Naive B cell (primary cell): ENCODE measurements at places on chromosomes 16 and 17.

GRCh38 chr16:72769876-72770275 is 278.1 kb downstream of the ZFHX3 start:
- no peak for DNase-seq

GRCh38 chr17:67868176-67868575 is 42.9 kb downstream of the BPTF start:
- no peak for DNase-seq

DNA sequence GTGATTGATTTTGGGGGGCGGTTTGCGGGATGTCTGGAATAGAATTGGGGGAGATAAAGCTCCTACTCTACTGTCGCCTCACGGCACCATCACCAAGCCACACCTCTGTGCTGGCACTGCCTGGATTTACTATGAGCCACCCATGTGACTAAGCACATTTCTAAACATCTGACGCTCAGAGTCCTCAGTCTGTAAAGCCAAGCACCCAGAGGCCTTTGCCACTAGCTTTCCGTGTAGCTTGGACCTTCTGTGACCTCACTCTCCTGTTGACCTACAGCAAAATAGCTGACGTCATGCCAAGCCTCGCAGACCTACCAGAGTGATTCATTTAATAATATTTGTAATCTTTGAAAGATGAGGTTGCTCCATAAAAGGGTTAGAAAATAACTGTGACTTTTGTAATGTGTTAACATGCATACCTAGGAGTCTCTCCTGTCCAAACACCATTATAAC is 38.5 kb upstream of the MYOCD start:
- no peak for DNase-seq

DNA sequence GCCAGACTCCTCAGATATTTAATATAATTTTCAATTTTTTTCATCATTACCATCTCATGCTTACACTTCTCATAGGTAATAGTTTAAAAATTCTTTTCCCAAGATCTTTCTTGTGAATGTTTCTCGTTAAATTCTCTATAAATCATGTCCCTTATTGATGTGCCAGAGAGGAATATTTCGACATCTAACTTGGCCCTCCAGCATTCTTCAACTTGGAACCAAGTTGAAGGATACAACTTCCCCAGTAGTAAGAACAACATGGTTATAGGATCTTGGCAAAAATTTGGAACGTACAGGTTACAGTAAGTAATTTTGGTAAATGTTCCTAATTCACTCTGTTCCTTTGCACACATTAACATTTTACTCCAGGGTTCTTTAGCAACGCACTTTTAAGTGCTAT is 731.8 kb downstream of the CDH11 start:
- no peak for DNase-seq

- peak; percentile 81 for DNase-seq
Observed at GRCh38 chr17:4412933-4413831, 20.6 kb upstream of the SPNS3 start.

- DNase-seq, result no peak
Observed at GRCh38 chr17:66507982-66508760, 205.8 kb downstream of the PRKCA start.

DNA sequence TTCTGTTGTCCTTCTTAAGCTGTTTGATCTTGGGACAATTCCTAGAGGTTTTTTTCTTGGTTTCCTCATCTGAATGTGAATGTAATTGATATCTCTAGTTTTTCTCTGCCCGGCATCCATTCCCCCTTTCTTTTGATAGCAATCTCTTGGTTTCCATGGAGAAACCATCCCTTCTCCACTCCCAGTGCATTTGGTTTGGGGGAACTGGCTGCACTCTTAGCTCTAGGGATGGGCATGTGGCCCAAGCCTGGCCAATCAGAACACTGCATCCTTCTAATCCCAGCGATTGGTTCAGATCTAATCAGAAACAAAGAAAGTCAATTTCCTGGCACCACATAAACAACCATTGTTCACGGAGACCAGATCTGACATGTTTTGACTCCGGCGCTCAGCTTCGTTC is 45.1 kb downstream of the IRX3 start:
- no peak for DNase-seq

DNA sequence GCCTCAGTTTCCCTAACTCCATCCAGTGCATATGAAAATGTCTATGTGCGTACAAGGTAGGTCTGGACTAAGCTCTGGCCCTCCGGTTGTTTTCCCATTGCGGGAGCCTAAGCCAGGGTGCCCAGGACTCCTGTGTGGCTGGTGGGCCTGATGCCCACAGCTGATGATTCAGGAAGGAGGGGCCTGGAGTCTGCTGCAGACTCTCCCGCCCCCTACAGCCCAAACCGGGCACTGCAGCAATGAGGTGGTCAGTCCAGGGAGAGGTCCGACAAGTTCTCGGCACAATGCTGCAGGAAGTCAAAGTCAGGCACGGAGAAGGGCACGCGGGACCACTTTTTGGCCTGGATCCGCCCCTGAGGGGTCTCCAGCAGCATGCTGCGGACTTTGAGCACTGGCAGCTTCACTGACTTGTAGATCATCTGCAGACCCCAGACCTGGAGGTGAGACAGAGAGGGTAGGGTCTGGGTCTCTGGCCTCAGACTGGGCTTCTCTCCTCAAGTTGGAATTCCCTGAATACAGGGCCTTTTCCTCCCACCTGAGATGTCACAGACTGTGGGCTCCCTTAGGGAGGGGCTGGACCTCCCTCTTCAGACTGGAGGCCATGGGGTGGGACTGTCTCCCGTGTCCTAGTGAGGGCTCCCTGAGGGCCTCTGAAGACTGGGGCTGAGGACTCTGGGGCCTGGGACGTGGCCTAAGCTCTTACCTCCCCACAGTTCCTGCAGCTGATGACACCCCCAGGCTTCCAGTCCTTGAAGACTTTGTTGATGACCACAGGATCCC is 3.4 kb upstream of the ZNF385C start:
- peak; percentile 51 for DNase-seq
